ENCODE measurements at places on chromosomes 2 and 18.

DNA sequence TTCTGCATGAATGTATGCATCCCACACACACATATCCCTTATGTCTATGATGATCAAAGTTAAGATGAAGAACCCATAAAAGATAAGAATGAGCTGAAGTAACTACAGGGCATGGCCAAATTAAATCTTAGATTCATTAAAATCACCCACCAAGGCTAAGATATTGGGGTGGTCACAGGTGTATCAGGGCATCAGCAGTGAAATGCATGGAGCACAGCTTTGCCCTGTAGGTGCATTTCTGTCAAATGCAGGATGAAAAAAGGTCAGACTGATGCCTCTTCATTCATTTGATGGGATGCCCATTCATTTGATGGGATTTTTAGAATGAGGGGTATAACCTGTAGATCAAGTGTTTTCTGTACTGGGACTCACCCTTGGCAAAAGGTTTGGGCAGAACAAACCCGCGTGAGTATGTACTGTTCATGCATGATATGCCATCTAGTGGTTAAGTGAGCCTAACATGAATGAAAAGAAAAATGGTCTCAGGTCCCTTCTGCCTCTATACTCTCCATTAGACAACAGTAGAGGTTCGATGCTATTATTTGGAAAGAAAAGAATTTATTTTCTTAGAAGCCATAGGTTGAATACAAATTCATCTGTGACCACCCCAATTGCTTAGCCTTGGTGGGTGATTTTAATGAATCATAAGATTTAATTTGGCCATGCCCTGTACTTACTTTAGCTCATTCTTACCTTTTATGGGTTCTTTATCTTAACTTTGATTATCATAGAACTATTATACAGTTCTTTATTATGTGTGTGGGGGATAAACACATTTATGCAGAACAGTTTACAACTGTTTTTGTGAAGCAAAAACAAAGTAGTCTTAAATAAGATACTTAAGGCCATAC is 43.2 kb upstream of the NOSTRIN start:
- no peak for DNase-seq

GRCh38 chr2:148209603-148210002 is 188.7 kb downstream of the MBD5 start:
- no peak for DNase-seq

GRCh38 chr2:129717560-129718130 is 261.8 kb upstream of the RAB6C start:
- no peak for DNase-seq

- no peak for DNase-seq
Observed at GRCh38 chr2:216215658-216216390, 106.7 kb downstream of the XRCC5 start.

- DNase-seq, result no peak
Observed at GRCh38 chr2:1626271-1626681, 118.0 kb downstream of the PXDN start.

GRCh38 chr2:17680119-17680518 is 73.5 kb downstream of the SMC6 start:
- no peak for DNase-seq

DNA sequence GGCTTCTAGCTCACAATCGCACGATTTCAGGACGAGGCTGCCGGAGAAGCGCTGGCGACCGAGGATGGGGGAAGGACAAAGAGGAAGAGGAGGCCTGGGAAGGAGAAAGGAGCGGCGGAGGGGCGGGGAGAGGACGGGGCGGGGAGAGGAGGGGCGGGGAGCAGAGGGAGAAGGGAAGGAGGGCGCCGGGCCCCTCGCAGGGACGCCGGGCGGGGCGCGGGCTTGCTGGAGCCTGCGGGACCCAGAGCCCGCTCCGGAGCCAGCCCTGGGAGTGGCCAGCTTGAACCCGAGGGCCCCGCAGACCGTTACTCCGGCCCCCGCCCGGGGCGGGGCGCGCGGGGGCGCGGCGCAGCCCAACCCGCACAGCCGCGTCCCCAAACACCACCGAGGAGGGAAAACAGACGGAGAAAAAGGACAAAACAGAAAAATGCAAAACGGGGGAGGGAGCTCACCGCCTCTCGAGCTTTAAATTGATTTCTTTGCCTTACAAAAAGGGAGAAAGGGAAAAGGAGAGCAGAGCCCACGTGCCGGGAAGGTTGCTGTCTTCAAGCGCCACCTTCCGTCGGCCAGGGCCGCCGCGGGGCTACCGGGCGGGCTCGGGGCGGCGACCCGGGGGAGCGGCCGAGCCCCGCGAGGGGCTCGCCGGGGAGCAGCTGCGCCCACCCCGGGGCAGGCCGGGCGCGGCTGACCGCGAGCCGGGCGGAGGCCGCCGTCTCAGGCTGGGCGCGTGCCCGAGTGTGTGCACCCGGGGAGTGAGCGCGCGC is 781 bp upstream of the SOX11 start:
- DNase-seq, result peak; percentile 90

GRCh38 chr2:37323176-37323780 is 1.4 kb downstream of the PRKD3 start:
- DNase-seq, result no peak

DNA sequence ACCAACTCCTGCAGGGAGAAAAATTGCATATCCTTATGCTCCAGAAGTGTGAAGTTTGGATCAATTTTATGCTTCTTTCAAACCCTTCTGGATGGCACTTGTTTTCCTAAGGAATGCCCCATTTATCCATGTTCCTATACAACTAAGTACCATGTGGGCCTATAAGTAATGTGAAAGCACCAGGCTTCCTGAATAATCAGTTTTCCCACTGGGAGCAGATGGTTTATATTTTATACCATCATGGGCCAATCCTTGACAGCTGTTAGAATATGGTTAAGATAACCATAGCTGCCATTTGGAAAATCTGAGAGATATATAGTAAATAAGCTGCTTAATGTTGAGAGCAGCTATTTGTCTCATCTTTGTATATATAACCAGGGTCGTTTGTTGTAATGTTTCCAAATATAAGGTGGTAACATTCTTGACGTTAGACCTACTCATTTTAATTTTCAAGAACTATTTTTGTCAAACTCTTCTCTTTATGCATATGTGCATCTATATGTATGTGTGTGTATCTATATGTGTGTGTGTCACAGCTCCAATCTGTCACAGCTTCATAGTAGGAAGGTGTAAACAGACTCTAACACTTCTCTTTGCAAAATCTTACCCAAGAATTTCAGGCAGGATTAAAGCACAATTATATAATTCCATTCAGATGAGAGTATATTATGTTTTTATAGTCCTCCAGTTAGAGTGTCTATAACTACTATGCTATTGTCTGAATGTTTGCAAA is 458.7 kb upstream of the GCFC2 start:
- no peak for DNase-seq

DNA sequence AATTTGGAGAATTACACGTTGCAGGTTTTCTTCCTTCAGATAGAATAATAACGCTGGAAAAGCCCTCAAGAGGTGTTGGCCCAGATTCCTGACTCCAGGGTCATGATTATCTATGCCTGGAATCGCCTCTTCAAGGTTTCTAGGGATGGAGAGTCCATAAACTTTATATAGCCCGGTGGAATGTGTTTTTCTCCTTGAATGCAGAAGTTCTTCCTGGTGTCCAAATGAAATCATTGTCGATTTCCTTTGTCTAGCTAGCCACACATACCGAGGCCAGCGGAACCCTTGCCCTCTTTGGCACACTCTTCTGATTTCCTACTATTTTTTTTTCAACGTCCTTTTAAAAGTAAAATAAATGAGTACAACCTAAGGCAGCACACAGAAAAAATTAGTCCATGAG is 117.8 kb downstream of the PID1 start:
- no peak for DNase-seq
